ENCODE measurements at places on chromosomes 16 and 17. TPM values are rescaled to one million over a fixed set of nuclear protein-coding genes. Genes with fewer than 3 reads are reported as not detected.

Gene CBFA2T3
- 3.3 TPM for polyA plus RNA-seq

- H3K4me3 ChIP-seq, result no peak overlapping the region
- H3K27ac ChIP-seq, result no peak overlapping the region
- peaks cover 7% of the 10 kb centered on the region for H3K36me3 ChIP-seq
Measured at GRCh38 chr16:22075776-22076175, 16.6 kb upstream of the VWA3A start.

GRCh38 chr16:49409121-49409520 lies 35.5 kb downstream of the C16orf78 start:
- no peak overlapping the region for H3K4me3 ChIP-seq
- H3K36me3 ChIP-seq, result no peaks in the 10 kb centered on the region
- H3K27me3 ChIP-seq, result no peaks in the 10 kb centered on the region
- no peaks in the 10 kb centered on the region for H3K4me1 ChIP-seq
- no peak for DNase-seq

Gene APPBP2
- 40.1 TPM for polyA plus RNA-seq

DNA sequence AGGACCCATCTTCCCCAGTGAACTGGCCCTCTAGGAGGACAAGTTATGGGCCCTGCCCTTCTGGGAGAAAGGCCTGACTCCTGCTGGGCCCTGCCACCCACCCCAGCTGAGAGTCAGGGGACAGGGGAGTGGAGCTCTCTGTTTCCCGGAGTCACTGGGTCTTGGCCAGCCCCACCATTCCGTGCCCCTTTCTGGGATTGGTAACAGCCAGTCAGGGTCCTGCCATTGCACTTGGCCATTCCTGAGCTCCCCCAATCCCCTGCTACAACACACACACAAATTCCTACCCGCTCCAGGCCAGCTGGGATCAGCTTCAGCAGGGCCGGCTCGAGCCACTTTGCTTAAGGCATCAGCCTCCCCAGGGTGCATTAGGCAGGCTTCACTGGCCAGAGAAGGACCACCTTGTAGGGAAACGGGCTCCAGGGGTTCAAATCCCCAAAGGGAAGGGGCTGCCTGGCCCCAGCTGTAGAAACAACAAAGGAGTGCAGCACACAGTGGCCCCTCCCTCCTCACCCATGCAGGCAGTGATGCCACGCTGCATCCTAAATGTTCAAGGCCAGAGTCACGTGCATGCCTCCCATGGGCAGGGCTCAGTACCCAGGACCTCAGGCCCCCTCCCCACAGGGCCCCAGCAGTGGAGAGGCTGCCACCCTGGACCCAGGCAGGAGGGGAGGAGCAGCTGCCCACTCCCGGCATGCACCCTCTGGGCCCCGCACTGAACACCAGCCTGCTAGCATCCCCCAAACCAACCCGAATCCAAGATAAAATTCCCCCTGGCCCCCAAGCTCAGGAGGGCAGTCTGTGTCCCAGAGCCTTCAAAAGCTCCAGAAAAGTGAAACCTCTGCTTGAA lies 37.7 kb downstream of the C16orf78 start:
- H3K27ac ChIP-seq, result no peak overlapping the region
- DNase-seq, result no peak
- H3K27me3 ChIP-seq, result no peaks in the 10 kb centered on the region

DNA sequence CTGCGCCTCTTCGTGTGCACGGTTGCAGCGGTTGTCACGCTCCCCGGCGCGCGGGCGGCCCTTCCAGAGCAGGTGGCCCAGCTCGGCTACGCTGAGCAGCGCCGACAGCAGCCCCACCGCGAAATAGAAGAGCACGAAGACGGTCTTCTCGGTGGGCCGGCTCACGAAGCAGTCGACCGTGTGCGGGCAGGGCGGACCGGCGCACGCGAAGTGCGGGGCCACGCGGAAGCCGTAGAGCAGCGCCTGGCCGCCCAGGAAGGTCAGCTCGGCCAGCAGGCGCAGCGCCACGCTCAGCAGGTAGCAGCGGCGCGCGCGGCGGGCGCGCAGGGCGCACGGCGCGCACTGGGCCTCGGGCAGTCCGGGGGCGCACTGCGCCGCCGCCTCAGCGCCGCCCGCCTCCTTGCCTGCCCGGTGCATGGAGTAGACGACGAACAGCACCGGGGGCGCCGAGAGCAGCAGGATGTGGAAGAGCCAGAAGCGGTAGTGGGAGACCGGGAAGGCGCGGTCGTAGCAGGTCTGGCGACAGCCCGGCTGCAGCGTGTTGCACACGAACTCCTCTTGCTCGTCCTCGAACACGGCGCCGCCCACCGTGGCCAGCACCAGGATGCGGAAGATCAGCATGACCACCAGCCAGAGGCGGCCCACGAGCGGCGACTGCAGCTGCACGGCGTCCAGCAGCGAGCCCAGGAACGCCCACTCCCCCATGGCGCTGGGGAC lies 1.3 kb downstream of the GJD3 start:
- H3K27me3 ChIP-seq, result peaks cover 27% of the 10 kb centered on the region
- H3K36me3 ChIP-seq, result no peaks in the 10 kb centered on the region
- peak overlapping the region; percentile 51 for H3K4me3 ChIP-seq
- peak; percentile 54 for DNase-seq

GRCh38 chr16:29820271-29820701 lies at the start of gene MVP:
Gene MVP, plus strand, starts transcription at chr16:29820462. Its CDS starts 10,088 bp downstream, at chr16:29830550.
- H3K4me1 ChIP-seq, result peaks cover 7% of the 10 kb centered on the region
- no peak for DNase-seq
- H3K36me3 ChIP-seq, result peaks cover 12% of the 10 kb centered on the region

DNA sequence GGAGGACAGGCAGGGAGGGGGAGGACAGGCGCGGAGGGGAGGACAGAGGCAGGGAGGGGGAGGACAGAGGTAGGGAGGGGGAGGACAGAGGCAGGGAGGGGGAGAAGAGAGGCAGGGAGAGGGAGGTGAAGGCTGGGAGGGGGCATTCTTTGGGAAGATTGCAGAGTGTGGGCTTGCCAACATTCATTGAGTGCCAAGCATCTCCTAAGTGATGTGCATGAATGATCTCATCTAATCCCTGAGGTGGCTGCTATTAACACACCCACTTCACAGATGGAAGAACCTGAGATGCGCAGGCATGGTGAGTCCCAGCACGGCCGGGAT lies 58.3 kb downstream of the NT5M start:
- H3K27me3 ChIP-seq, result no peaks in the 10 kb centered on the region
- H3K36me3 ChIP-seq, result no peaks in the 10 kb centered on the region
- no peak for DNase-seq
- H3K4me1 ChIP-seq, result no peaks in the 10 kb centered on the region
- H3K27ac ChIP-seq, result no peak overlapping the region

- no peak overlapping the region for H3K4me3 ChIP-seq
- no peaks in the 10 kb centered on the region for H3K27me3 ChIP-seq
- no peaks in the 10 kb centered on the region for H3K4me1 ChIP-seq
- peak; percentile 88 for DNase-seq
- no peak overlapping the region for H3K27ac ChIP-seq
Measured at GRCh38 chr17:35969558-35970380, 11.5 kb downstream of the CCL16 start.

GRCh38 chr16:15641753-15642556 lies 999 bp downstream of the MARF1 start:
- peaks cover 6% of the 10 kb centered on the region for H3K4me1 ChIP-seq
- H3K27ac ChIP-seq, result peak overlapping the region; percentile 94
- DNase-seq, result no peak
- H3K27me3 ChIP-seq, result no peaks in the 10 kb centered on the region

Gene BTBD17
- 0.09 TPM for polyA plus RNA-seq

DNA sequence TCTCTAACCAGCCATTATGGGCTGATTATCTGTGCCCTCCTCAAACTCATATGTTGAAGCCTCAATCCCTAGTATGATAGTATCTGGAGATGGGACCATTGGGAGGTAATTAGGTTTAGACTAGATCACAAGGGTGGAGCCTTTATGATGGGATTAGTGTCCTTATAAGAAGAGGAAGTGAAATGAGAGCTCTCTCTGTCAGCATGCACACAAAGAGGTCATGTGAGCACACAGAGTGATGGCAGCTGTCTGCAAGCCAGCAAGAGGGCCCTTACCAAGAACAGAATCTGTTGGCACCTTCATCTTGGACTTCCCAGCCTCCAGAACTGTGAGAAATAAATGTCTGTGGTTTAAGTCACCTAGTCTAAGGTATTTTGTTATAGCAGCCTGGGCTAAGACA lies 101.9 kb downstream of the PCTP start:
- H3K27ac ChIP-seq, result no peak overlapping the region
- H3K27me3 ChIP-seq, result no peaks in the 10 kb centered on the region
- no peak for DNase-seq
- no peaks in the 10 kb centered on the region for H3K36me3 ChIP-seq
- no peaks in the 10 kb centered on the region for H3K4me1 ChIP-seq

GRCh38 chr17:73503560-73503959 lies 140.7 kb downstream of the SDK2 start:
- H3K4me3 ChIP-seq, result no peak overlapping the region
- no peaks in the 10 kb centered on the region for H3K36me3 ChIP-seq

Gene TANC2
- polyA plus RNA-seq, result 123 TPM

GRCh38 chr17:82787081-82787848 lies 35.4 kb downstream of the TBCD start:
- DNase-seq, result no peak
- no peak overlapping the region for H3K27ac ChIP-seq
- no peak overlapping the region for H3K4me3 ChIP-seq
- peaks cover 13% of the 10 kb centered on the region for H3K36me3 ChIP-seq
- peaks cover under 1% of the 10 kb centered on the region for H3K4me1 ChIP-seq
- no peaks in the 10 kb centered on the region for H3K27me3 ChIP-seq

Gene KRTAP16-1
- not detected for polyA plus RNA-seq

GRCh38 chr16:13919330-13919682 lies 648 bp upstream of the ERCC4 start:
- H3K27me3 ChIP-seq, result peaks cover 4% of the 10 kb centered on the region
- H3K27ac ChIP-seq, result no peak overlapping the region

Gene DDX19B
- 39.7 TPM for polyA plus RNA-seq

DNA sequence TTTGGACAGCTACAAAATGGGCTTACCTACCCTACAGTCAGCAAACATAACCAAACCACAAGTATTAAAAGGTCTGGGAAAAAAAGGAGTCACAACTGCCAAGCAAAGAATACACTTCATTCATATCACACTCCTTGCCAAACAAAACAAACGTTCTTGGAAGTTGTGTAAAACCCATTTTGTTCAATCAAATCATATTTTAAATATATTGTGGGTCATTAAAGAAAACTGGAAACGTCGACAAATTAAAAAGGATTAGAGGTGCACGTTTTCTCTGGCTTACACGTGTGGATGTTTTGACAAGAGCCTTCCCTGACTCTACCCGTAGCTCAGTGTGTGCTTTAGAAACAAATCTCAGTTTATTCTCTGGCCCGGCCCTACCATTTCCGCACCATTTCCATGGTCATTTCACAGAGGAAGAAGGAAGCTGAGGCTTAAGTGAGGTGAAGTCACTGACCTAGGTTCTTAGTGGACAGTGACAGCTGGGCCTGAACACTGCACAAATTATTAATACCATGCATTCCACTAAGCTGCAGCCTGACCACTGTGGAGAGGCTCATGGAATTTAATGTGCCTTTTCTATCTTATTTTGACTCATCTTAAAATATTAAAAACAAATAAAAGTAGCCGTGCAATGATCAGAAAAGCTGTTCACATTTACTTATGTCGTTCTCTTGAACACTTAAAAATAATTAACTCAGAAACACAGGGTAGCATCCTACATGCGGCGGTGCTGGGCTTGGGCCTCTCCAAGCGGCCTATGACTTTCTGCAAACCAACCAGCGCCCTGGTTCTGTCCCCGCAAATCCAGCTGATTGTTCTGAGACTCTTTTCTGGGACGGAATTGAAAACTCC lies 968 bp downstream of the CEP112 start:
- peak; percentile 62 for DNase-seq
- H3K27ac ChIP-seq, result peak overlapping the region; percentile 28

DNA sequence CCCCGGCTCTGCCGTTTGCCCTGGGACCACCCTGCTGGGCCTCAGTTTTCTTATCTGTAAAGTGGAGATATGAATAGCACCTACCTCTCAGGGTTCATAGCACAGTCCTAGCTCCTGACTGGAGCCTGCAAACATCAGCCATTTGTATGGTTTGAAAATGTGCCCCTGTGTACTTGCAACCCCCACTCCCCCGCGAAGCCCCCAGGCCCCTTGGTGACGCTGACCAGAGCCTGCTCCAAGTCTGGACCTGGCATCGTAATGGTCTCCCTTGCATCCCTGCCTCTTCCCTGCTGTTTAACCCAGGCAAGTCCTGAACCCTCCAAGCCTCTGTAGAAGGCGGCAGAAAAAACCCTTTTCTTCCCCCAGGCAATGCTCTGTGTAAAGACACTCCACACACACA lies 128.0 kb downstream of the IRF8 start:
- no peaks in the 10 kb centered on the region for H3K36me3 ChIP-seq
- no peak overlapping the region for H3K27ac ChIP-seq
- no peak overlapping the region for H3K4me3 ChIP-seq

Gene CMTM2
- polyA plus RNA-seq, result not detected

Gene TBC1D3K
- polyA plus RNA-seq, result not detected

GRCh38 chr16:46830417-46830901 lies 521 bp downstream of the C16orf87 start:
- H3K4me3 ChIP-seq, result peak overlapping the region; percentile 58
- no peaks in the 10 kb centered on the region for H3K36me3 ChIP-seq
- peak overlapping the region; percentile 94 for H3K27ac ChIP-seq
- no peaks in the 10 kb centered on the region for H3K27me3 ChIP-seq

GRCh38 chr17:76988796-76989195 lies 120.6 kb downstream of the MGAT5B start:
- no peak for DNase-seq
- H3K36me3 ChIP-seq, result no peaks in the 10 kb centered on the region
- H3K27me3 ChIP-seq, result no peaks in the 10 kb centered on the region

DNA sequence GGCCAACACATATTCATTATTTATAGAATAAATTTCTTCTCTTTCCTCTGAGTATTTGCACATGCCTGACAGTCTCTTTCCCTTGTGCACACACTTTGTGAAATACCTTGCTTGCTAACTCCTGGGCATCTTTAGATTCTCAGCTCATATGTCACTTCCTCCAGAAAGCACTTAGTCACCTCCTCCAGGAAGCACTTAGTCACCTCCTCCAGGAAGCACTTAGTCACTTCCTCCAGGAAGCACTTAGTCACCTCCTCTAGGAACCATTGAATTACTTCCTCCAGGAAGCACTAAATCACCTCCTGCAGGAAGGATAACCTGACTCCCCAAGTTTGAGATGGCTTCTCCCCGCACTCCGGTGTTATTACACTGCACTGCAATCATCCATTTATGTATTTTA lies 462.5 kb upstream of the EEF2KMT start:
- DNase-seq, result no peak
- no peak overlapping the region for H3K4me3 ChIP-seq
- no peaks in the 10 kb centered on the region for H3K36me3 ChIP-seq

Gene RASL10B
- polyA plus RNA-seq, result 94.4 TPM

GRCh38 chr17:69717214-69717613 lies 302.7 kb downstream of the MAP2K6 start:
- peaks cover 3% of the 10 kb centered on the region for H3K27me3 ChIP-seq
- H3K27ac ChIP-seq, result no peak overlapping the region
- DNase-seq, result no peak
- H3K36me3 ChIP-seq, result no peaks in the 10 kb centered on the region

Gene HOXB5
- 0.46 TPM for polyA plus RNA-seq

GRCh38 chr17:4840893-4841242 lies 7.7 kb downstream of the MINK1 start:
- no peak for DNase-seq
- H3K4me3 ChIP-seq, result no peak overlapping the region
- H3K27ac ChIP-seq, result no peak overlapping the region
- no peaks in the 10 kb centered on the region for H3K36me3 ChIP-seq
- H3K27me3 ChIP-seq, result no peaks in the 10 kb centered on the region

- no peaks in the 10 kb centered on the region for H3K36me3 ChIP-seq
- H3K27ac ChIP-seq, result peak overlapping the region; percentile 92
- no peaks in the 10 kb centered on the region for H3K27me3 ChIP-seq
- DNase-seq, result peak; percentile 93
Measured at GRCh38 chr17:57898487-57899311, 48.9 kb upstream of the MRPS23 start.

- no peaks in the 10 kb centered on the region for H3K36me3 ChIP-seq
- DNase-seq, result no peak
- H3K4me3 ChIP-seq, result no peak overlapping the region
- no peaks in the 10 kb centered on the region for H3K4me1 ChIP-seq
- no peaks in the 10 kb centered on the region for H3K27me3 ChIP-seq
- no peak overlapping the region for H3K27ac ChIP-seq
Measured at GRCh38 chr17:83178533-83179304, 99.3 kb downstream of the METRNL start.
